ENCODE measurements at places on chromosomes 16 and 17.

GRCh38 chr17:58706351-58707140 lies 14.1 kb downstream of the RAD51C start:
- no peak for DNase-seq

GRCh38 chr17:49528966-49529365 lies 33.9 kb downstream of the NGFR start:
- no peak for DNase-seq

DNA sequence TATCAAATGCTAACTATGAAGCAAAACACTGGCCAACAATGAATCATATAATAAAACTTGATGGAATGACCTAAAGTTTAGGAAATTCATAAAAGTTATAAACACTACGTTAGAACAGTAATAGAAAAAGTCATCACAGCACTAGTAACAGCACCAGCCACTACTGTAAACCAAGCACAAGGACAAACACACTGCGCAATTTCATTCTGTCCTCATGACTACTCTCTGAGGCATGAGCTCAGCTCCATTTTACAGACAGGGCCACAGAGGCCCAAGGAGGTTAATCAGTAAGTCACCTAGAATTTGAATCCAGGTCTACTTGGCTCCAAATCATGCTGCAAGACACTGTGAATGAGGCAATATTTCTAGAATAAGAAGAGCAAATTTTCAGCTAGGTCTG lies 13.4 kb downstream of the EMC8 start:
- DNase-seq = no peak

GRCh38 chr16:15807603-15808009 lies 49.2 kb downstream of the MYH11 start:
- DNase-seq = no peak

GRCh38 chr16:49336581-49336980 lies 37.0 kb upstream of the C16orf78 start:
- no peak for DNase-seq

Data from muscle of back (tissue), 13 donors.